ENCODE measurements at places on chromosomes 1 and 21.

DNA sequence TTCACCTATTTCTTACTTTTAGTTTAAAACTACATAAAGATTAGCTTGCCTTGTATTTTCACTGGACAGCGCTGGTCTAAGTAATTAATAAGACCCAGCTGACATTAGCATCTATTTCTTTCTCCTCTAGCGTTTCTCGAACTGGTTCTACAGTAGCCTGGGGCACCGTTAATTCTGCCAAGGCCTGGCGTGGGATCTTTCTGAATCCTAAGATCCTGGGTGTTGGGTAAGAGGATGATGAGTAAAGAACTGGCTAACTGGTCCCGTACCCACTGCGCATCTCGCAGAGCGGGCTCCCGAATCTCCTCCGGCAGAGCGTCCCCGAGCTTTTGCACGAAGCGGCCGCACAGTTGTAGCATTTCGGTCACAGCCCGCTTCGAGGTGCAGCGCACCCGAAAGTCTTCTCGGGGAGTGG is 309 bp downstream of the NSL1 start:
- no peak for DNase-seq

- DNase-seq: no peak
Observed at GRCh38 chr1:116356673-116357072, 16.4 kb upstream of the ATP1A1 start.

DNA sequence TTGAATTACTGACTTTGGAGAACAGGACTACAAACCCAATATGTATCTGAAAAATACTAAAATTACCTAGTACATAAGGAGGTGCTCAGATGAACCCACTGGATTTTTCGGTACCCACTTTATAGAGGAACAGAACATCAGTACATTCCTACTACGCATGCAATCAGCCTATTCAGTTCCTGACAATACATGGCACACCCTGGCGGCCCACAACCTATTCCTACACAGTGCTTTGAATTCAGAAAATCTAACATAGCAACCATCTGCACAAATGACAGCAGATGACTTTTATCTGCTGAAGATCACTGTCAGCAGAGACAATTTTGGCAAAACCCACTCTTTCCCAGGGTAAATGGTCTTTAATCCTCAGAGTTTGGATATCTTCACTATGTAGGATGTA is 257.1 kb upstream of the GREM2 start:
- DNase-seq: no peak

GRCh38 chr1:184152434-184152898 is 100.9 kb downstream of the TSEN15 start:
- no peak for DNase-seq

- no peak for DNase-seq
Observed at GRCh38 chr21:42048870-42049577, 22.1 kb upstream of the UMODL1 start.

- no peak for DNase-seq
Observed at GRCh38 chr1:7384679-7385078, 386.4 kb upstream of the VAMP3 start.

GRCh38 chr1:11373029-11373894 is 100.3 kb downstream of the UBIAD1 start:
- no peak for DNase-seq

- no peak for DNase-seq
Observed at GRCh38 chr1:3248155-3249141, 179.4 kb downstream of the PRDM16 start.

GRCh38 chr21:45330075-45330781 is 42.5 kb upstream of the POFUT2 start:
- DNase-seq: peak; percentile 11

DNA sequence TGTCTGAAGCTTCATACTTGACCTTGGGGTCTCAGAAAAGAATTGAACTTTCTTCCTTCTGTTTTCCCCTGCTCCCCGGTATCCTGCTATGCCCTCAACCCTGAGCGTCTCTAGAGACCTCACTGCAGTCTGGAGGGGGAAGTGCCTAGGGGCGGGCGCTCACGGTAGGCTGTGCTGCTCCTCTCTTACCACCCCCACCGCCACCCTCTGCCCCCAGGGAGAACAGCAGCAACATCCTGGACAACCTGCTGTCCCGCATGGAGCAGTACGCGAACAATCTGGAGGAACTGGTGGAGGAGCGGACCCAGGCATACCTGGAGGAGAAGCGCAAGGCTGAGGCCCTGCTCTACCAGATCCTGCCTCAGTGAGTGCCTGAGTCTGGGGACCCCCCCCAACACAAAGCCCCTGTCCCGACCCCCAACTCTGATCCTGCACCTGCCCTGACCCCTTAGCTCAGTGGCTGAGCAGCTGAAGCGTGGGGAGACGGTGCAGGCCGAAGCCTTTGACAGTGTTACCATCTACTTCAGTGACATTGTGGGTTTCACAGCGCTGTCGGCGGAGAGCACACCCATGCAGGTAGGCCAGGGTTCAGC is 10.3 kb downstream of the NPR1 start:
- DNase-seq: no peak

DNA sequence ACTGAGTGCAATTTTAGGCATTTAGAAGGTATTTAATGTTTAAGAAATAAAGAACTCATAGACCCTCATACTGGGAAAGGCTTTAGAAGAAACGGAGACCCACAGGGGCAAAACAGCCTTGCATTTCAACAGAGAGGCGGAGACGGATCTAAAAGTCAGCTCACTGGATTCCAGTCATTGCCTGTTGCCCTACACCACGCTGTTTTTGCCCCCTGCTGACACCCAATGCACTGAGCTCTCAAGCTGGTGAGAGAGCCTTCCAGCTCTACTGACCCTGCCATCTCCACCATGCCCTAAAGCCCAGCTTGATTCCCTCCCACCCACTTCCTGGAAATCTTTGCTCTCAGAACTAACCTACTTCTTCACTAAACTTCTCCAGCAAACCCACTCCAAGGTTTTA is 7.2 kb upstream of the TRAF3IP3 start:
- no peak for DNase-seq

GRCh38 chr1:36710951-36711350 is 228.2 kb upstream of the CSF3R start:
- DNase-seq: no peak

GRCh38 chr1:22465671-22466070 is 14.0 kb downstream of the ZBTB40 start:
- DNase-seq: no peak

DNA sequence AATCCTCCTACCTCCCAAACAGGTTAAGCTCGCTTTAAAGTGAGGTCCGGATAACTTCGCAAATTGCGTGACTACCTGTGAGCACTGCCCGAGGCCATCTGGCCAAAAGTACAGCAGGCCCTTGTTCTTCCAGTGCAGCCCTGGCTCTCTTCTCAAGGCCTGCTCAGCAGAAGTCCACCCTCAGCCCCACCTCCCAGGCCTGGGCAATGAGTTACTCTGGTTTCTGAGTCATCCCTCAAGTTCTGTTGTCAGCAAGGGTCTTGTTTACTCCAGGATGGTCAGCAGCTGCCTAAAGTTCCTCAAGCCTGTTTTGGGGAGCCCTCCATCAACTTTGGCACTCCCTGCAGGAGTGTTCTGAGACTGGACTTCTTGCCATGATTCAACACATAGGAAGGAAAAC is 101.7 kb downstream of the BCAR3 start:
- no peak for DNase-seq

All from activated CD8-positive, alpha-beta memory T cell treated with anti-CD3 and anti-CD28 coated beads, Interleukin-2, amount 50 U/mL, for 4 hours (primary cell).